Activated T-helper 2 cell treated with anti-CD3 and anti-CD28 coated beads, Interferon-gamma antibody, Interleukin-2, Interleukin-4, amounts not matched to agents 10 μg/mL and 5 μg/mL and 100 μg/mL, durations not matched to agents 14 hours and 24 hours and 36 hours (primary cell): ENCODE measurements at places on chromosomes 5 and 9. TPM values are rescaled to one million over a fixed set of nuclear protein-coding genes. Genes with fewer than 3 reads are reported as not detected.

PSMB7 gene
- total RNA-seq = 205 and 211 TPM in 2 replicates

DNA sequence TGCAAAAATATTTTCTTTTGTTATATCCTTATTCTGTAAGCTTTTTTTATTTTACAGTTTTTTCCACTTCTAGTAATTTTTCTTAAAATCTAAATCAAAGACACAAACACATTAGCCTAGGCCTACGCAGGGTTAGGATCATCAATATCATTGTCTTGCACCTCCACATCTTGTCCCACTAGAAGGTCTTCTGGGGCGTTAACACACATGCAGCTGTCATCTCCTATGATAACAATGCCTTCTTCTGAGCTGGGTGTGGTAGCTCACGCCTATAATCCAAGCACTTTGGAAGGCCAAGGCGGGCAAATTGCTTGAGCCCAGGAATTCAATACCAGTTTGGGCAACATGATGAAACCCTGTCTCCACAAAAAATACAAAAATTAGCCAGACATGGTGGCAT, 78.9 kb upstream of the LRRC70 start:
- no peak for DNase-seq

DNA sequence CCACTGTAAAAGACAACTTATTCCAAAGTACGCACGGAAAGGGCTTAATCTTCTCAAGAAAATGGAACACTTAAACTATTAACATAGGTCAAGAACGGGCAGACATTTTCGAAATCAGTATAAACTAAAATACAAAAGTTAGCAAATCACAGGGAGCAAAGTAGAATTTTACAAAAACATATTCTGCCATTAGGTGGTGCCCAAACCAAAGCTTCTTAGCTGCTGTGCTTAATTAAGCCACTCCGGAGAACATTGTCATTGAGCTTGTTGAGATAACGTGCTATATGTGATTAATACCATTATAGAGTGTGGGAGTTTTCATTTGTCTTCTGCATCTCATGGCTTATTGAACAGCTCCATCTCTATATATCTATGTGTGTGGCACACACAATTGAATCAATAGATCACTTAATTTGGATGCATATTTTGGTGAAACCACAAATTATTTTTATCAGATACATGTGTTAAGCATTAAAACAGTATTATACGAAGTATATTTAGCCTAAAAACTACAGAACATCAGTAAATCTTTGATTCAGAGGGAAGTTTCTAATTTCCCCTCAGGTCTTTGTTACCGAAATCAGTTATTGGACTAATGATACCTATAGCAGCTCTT, 23.4 kb downstream of the UBLCP1 start:
- DNase-seq = no peak

CARD9 gene
- total RNA-seq = 16.2 and 17.6 TPM in 2 replicates

CATSPER3 gene
- 0.34 and 0.90 TPM in 2 replicates for total RNA-seq
